Stimulated activated CD4-positive, alpha-beta T cell treated with anti-CD3 and anti-CD28 coated beads, TNF-alpha, amount 100 ng/mL, for 24 hours (primary cell): ENCODE measurements at places on chromosomes 6 and 20.

DNA sequence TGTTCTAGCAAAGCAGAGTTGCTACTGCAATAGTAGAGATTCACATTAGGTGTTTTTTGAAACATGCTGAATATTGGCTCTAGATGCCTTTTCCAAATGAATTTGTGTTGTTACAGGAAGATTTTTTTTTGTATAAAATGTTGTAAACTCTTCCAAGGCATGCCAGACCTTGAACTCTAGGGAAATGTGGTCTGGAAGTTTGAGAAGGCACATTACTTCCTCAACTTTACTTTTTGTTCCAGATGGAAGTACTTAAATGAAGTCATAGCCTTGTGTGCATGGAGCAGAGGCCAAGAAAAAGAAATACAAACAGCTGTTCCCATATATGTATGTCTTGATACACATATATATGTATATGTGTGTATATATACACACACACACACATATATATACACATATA is 585.7 kb upstream of the MARCKS start:
- DNase-seq: no peak

DNA sequence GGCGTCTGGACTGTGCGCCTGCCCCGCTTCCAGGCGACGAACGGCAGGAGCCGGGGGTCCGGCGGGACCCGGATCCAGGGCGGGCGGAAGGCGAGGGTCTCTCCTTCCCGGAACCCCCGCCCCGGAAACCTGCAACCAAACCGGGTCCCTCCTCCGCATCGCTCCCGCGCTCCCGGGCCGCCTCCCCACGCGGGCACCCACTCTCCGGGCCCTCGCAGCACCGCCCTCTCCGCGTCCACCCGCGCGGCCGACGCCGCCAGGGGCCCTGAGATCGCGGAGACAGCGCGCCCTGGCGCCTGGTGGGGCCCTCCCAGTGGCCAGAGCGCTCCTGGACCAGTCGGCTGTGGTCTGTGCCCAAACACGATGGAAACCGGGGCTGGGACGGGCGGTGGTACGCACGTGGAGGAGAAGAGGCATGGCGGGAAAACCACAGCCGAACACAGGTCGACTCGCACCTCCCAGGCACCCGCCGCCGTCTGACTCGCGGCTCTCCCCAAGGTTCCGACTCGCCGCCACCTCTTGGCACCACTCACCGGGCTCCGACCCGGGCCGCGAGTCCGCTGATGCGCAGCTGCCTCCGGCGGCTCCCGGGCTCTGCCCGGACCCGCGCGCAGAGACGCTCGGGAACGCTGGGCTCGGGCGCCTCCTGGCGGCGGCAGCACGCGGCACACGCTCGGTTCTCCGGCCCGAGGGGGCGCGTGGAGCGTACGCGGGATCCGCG is 7.9 kb downstream of the NKX2-2 start:
- DNase-seq: peak; percentile 40

DNA sequence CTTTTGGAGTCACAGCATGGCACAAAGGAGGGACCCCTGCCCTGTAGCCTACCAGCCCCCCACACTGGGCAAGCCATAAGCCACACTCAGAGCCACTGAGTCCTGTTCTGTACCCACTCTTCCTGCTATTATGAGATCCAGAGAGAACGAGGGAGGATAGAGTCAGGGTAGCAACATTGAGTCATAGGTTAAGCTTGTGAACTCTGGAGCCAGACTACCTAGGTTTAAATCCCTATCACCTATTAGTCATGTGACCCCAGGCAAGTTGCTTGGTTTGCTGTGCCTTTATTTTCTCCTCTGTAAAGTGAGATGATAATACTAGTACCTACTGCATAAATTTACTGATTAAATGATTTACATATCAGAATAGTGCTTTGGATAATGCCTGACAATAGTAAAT is 540 bp downstream of the CNBD2 start:
- no peak for DNase-seq

GRCh38 chr20:47785854-47786764 is 828 bp upstream of the SULF2 start:
- no peak for DNase-seq

DNA sequence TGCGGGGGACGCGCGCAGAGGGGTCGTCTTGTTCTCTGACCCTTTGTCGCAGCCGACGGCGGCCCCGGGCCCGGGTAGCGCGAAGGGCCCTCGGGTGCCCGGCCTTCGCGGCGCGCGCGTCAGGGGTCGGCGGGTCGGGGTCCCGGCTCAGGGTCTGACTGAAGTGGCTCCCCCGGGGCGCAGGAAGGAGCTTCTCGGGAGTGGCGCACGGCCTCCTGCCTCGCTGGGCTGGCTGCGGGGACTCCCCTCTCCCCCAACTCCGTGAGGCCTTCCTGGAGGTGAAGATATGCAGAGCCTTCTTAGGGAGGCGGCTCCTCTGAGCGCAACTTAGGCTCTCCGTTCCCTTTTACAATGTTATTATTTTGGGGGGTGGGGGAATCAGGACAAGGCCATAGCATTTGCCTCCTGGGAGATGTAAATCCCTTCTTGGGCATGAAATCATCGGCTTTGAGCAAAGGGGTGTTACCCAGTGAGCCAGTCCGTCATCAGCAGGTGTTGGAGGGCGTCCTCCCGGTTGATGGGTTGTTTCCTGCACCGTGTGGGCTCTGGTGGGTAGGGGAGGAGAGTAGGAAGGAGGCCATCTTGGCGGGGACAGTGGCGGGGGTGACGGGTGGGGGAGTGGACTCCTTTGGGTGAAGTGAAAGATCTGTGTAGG is 523 bp downstream of the CDS2 start:
- peak; percentile 70 for DNase-seq

- no peak for DNase-seq
Measured at GRCh38 chr6:56914798-56915658, 39.9 kb upstream of the BEND6 start.

DNA sequence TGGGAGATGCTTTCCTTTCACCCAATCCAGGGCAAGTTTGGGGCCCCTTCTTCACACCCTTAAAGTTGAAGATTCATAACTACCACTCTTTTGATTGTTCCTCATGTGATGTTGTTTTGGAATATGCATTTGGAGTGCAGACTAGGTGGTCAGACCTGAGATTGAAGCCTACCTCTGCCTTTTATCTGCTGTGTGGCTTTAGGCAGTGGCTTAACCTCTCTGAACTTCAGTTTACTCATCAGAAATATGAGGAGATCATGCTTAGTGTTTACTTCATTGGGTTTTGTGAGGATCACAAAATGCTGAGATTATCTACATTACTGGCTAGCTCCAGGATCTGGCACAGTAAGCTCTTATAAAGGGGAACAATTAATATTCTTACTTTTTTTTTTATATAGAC is 26.4 kb upstream of the TCP11 start:
- no peak for DNase-seq

- DNase-seq: no peak
Measured at GRCh38 chr6:21187485-21187884, 406.1 kb upstream of the SOX4 start.

- no peak for DNase-seq
Measured at GRCh38 chr6:157941101-157941863, 40.4 kb upstream of the SYNJ2 start.

- DNase-seq: no peak
Measured at GRCh38 chr20:42093542-42094440, 475.6 kb upstream of the CHD6 start.

GRCh38 chr6:156593127-156593526 is 184.1 kb upstream of the ARID1B start:
- DNase-seq: no peak

DNA sequence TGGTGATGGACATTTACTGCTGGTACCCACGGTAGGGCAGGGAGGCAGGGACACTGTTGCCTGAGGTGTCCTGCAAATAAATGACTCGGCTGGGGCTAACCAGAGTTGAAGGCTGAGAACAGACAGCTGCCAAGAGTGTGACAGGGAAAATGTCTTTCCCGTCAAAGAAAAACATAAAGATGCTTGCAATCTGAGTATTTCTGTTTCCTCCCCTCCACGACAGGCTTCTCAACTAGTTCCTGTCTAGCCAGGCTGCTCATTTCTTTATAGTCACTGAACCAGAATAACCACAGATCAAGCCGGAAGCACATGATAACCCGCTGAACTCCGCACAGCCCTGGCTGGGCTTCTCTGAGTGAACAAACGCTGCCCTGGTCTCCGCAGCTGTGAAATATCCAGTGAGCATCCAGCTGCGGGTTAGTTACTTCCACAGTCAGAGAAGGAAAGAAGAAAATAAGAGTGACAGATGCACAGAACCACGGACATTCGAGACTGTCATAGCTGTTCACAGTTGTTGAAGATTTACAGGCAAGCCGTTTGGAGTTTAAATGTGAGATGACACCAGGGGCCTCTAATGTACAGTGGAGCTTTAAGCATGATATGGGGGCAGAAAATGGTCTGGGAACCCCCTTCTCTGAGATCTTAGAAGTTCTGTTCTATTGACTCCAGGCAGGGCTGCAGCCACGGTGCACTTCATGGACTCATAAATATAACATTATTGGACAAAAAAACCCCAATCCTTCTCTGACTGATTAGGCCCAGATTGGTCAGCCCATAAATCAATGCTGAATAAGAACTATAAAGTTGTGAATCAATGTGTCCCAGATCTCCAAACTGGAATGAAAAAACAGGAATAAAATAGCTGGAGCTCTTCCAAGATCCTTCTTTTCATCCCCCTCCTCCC is 299.9 kb upstream of the SUPT3H start:
- peak; percentile 30 for DNase-seq

- DNase-seq: no peak
Measured at GRCh38 chr6:5481750-5482149, 220.4 kb downstream of the FARS2 start.

- DNase-seq: no peak
Measured at GRCh38 chr20:62887152-62887859, 25.7 kb upstream of the TCFL5 start.

DNA sequence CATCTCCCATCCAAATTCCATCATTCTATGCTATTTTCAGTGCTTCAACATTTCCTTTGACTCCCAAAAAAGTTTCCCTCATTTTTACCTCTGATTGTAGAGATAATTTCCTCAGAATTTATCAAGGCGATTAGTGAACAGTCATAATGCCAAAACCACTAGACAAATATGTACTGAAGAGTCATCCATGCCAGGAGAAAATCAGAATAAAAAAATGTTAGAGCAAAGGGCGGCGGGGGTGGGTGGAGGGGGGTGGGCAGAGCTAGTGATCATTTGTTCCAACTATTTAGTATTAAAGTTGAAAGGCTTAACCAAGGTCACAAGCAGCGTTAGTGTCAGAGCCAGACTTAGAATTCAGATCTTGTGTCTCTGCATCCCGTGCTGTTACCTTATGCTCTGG is 5.3 kb upstream of the ADGRF5 start:
- DNase-seq: no peak

- no peak for DNase-seq
Measured at GRCh38 chr20:9400171-9401025, 114.0 kb upstream of the LAMP5 start.

DNA sequence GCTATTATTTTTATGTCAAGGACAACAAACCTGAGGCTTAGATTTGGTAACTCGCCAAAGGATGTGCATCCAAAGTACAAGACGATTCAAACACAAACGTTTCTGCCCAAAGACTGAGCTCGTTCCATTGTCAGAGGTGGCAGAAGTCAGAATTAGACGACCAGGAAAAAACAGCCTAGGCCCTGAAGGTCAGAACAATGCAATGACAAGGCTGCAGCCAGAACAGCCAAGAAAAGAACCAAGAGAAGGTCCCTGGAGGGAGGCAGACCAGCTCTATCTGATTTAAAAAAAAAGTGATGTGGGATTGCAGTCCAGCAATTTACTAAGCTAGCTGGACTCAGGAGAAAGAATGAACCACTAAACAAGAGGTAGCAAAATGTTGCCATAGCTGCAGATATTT is 54.2 kb downstream of the NCOA7 start:
- no peak for DNase-seq

- no peak for DNase-seq
Measured at GRCh38 chr6:63609231-63609630, 26.4 kb upstream of the PHF3 start.

DNA sequence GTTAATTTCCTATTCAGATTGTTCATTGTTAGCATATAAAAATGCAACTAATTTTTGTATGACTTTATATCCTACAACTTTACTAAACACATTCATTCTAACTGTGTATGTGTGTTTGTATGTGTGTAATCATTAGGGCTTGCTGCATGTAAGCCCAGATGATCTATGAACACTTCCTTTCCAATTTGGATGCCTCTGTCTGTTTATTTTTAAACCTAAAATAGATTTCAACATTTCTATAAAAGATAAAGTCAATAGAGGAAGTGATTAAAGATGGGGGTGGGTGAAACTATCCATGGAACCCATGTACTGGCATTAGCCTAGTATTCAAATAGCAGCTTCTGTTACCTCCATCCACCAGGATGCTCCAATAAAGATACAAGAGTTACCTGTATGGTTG is 15.7 kb upstream of the AKAP12 start:
- no peak for DNase-seq

- DNase-seq: no peak
Measured at GRCh38 chr20:25015986-25016385, 23.4 kb upstream of the APMAP start.

DNA sequence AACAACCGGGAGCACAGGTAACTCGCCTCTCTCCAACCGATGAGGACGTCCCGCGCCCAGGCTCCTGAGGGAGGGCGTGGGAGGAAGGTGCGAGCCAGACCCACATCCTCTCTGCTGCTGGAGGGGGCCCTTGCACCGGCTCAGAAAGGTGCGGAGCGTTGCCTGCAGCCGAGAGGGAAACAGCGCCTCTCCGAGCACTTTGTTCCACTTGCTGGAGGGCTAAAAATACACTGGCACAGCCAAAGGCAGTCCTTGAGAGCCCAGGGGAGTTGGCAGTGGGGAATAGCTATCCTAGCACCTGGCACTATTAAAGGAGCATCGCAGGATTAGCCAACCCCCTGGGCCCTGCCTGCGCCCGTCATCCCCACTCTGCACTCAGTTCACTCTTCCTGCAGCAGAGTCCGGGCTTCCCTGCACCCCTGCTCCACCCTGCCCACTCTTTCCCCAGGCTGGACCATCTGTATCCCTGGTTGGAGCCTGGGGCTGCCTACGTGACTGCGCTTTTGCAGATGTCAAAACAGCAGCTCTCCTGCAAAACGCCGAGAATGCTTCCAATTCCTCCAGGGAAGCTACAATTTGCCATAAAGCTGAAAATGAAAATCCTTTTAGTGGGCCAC is 108.9 kb downstream of the SNX5 start:
- no peak for DNase-seq

DNA sequence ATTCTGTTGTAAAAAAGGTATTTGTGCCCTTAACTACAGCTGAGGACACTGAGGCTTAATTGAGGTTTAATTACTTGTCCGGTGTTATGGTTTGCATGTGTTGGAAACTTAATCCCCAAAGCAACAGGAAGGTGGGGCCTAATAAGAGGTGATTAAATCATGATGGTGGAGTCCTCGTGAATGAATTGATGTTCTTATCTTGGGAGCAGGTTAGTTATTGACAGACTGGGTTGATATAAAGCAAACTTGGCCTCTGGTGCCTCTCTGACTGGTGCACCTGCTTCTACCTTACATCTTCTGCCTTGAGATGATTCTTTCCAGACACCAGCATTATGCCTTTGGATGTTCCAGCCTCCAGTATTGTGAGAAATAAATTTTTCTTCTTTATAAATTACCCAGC is 306.5 kb upstream of the HS3ST5 start:
- no peak for DNase-seq

- DNase-seq: no peak
Measured at GRCh38 chr20:21006611-21007010, 99.5 kb downstream of the LINC00237 start.

GRCh38 chr6:97813889-97814567 is 531.0 kb upstream of the MMS22L start:
- DNase-seq: no peak
